Activated T-helper 1 cell treated with anti-CD3 and anti-CD28 coated beads, Interleukin-12 subunit alpha, Interleukin-12 subunit beta, Interleukin-2, Interleukin-4 antibody, amounts not matched to agents 30 ng/mL and 10 ng/mL and 1 ng/mL, durations not matched to agents 14 hours and 24 hours and 36 hours (primary cell): ENCODE measurements at places on chromosomes 7 and 10. TPM values are rescaled to one million over a fixed set of nuclear protein-coding genes. Genes with fewer than 3 reads are reported as not detected.

- H3K27ac ChIP-seq: no peak overlapping the region
- no peaks in the 10 kb centered on the region for H3K36me3 ChIP-seq
- no peak overlapping the region for H3K4me3 ChIP-seq
- H3K27me3 ChIP-seq: no peaks in the 10 kb centered on the region
- peaks cover 7% of the 10 kb centered on the region for H3K4me1 ChIP-seq
- no peak for DNase-seq
Measured at GRCh38 chr7:434891-435629, 84.6 kb downstream of the PDGFA start.

GRCh38 chr7:112010109-112010508, 196.1 kb downstream of the DOCK4 start:
- no peaks in the 10 kb centered on the region for H3K27me3 ChIP-seq
- H3K36me3 ChIP-seq: no peaks in the 10 kb centered on the region
- no peaks in the 10 kb centered on the region for H3K4me1 ChIP-seq
- H3K4me3 ChIP-seq: no peak overlapping the region
- no peak overlapping the region for H3K27ac ChIP-seq
- DNase-seq: no peak

DNA sequence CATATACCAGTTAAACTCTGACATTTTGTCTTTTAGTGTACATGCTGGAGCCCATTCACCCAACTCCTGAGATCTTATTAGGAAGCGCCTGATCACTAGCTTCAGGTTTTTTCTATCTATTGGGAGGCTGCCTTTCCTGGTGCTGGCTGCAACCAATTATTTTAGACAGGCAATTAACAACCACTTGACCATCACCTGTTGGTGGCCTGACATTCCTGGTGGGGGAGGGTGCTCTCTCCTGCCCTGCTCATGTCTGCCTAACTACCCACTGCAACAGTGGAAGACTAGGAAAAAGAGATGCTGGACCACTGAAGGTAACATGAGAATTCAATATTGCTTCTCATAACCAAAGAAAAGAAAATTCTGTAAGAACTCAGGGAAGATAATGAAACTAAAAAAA, 190.3 kb upstream of the GRM3 start:
- no peak for DNase-seq
- no peaks in the 10 kb centered on the region for H3K27me3 ChIP-seq
- H3K4me3 ChIP-seq: no peak overlapping the region
- H3K27ac ChIP-seq: no peak overlapping the region
- H3K4me1 ChIP-seq: no peaks in the 10 kb centered on the region

GRCh38 chr7:104142147-104142546, 65.7 kb downstream of the ORC5 start:
- DNase-seq: no peak
- no peaks in the 10 kb centered on the region for H3K27me3 ChIP-seq
- no peaks in the 10 kb centered on the region for H3K4me1 ChIP-seq
- H3K36me3 ChIP-seq: peaks cover 3% of the 10 kb centered on the region
- no peak overlapping the region for H3K27ac ChIP-seq

DNA sequence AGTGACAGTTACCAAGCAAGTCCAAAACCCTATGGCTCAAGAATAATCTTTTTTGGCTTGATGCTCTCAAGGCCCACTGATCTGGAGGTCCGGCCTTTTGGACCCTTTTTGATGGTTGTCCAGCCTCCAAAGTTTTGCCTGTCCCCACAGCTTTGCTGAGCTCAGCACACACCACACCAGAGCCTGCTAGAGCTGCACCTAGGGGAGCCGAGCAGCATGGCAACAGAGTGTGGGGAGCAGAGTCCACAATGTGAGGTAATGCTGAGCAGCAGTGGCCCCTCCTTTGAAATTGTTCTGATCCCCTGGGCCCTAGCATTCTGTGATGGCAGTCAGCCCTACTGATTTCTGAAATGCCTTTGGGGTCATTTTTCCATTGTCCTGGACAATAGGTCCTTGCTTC, 9.3 kb downstream of the GIMAP7 start:
- no peak for DNase-seq
- H3K27me3 ChIP-seq: no peaks in the 10 kb centered on the region
- H3K4me3 ChIP-seq: peak overlapping the region; percentile 11
- peak overlapping the region; percentile 80 for H3K27ac ChIP-seq
- H3K36me3 ChIP-seq: peaks cover 51% of the 10 kb centered on the region
- peaks cover 49% of the 10 kb centered on the region for H3K4me1 ChIP-seq

The ITPRID1 gene
- not detected in 2 replicates for total RNA-seq

The ZNF117 gene
- total RNA-seq: 3.1 TPM in 2 replicates
